ENCODE measurements at places on chromosomes 3 and 15.

DNA sequence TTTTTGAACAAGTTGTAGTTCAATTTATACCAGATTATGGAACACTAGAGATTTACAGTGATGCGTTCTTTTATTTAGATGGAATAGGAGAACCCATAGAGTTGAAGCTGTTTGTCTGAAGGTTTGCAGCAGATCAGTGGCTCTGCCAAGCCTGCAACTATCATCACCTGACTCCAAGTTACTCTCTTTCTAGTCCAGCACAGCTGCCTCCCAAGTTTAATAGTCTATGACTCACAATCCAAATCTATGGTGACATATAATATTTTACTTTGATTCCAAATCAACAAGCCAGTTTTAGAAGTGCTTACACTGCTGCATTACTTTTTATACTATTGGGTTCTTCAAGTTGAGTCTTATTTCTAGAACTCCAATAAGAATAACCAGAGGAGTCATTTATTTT is 400.4 kb downstream of the LPP start:
- DNase-seq: no peak

DNA sequence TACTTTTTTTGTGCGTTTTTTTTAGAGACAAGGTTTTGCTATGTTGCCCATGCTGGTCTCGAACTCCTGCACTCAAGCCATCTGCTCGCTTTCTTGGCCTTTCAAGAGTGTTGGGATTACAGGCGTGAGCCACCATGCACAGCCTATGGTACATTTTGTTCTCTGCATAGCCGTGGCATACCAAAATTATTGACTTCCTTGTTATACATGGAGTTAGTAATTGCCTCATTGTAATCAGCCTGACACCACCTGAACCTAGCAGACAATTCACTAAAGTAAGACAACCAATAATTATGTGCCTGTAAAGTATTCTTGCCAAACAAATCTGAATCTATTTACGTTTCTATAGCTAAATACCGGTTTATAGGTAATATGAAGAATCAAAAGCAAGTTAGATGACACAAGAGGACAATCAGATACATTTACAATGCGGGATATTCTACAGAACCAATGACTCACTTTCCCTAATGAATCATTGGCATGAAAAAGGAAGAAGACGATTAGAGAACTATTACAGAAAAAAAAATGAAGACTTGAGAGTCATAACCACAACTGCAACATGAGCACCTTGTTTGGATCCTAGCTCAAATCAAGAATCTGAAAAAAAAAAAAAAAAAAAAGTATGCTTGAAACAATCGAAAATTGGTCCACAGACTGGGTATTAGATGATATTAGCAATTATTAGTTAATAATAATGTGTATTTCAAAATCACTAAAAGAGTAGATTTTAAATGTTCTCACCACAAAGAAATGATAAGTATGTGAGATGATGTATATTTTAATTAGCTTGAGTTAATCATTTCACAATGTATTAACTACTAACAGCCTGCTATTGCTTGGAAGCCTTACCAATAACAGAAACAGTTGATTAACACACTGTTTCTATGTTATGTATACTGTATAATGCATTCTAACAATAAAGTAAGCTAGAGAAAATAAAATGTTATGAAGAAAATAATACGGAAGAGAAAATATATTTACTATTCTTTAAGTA is 7.1 kb downstream of the GUCA1C start:
- DNase-seq: no peak

DNA sequence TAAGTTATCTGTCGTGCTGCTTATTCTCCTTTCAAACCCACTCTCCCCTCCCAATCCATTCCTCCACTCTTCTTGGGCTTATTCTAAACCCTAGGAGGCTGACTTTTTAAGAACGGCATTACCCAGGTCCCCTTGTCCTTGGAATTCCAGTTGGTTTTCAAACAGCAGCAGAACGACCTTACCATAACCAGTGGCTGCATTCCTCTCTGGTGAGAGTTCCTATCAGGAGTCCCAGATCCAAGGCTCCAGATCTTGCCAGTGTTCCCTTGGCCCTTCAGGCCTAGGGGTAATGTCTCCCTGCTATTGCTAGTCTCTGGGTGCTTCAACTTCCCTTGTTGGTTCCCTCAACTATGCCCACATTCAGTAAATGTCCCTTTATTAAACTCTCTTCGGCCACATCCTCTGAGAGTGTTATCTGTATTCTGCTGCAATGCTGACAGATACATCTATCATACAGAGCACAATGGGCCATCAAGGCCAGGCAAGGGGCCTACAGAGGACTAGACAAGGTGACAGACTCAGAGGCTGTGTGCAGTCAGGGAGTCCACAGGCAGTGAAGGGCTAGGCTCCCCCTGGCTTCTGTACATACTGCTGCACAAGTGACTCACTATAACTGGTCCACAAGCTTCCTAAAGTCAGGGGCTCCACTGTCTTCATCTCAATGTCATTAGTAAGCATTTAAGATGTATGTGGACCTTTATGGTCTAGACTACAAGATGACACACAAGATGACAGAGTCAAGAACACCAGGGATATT is 10.1 kb downstream of the LYSMD2 start:
- DNase-seq: no peak

DNA sequence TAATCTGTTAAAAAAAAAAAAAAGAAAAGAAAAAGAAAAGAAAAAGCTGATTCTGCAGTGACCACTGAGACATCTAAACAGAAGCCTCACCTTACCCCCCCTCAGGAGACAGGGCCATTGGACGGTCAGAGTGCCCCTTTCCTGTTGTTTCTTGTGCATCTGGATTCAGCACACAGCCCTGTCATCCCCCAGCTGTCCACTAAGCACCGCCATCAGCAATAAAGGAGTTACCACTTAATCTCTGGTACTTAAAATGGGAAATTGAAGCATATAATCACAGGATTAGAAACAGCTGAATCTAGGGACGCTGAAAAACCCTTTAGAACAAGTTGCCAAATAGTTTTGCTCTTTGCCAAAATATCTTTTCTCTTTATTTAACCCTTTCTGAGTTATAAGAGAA is 62.5 kb downstream of the TRIM69 start:
- DNase-seq: no peak

GRCh38 chr15:69593981-69594966 is 141.7 kb downstream of the RPLP1 start:
- DNase-seq: peak; percentile 79

DNA sequence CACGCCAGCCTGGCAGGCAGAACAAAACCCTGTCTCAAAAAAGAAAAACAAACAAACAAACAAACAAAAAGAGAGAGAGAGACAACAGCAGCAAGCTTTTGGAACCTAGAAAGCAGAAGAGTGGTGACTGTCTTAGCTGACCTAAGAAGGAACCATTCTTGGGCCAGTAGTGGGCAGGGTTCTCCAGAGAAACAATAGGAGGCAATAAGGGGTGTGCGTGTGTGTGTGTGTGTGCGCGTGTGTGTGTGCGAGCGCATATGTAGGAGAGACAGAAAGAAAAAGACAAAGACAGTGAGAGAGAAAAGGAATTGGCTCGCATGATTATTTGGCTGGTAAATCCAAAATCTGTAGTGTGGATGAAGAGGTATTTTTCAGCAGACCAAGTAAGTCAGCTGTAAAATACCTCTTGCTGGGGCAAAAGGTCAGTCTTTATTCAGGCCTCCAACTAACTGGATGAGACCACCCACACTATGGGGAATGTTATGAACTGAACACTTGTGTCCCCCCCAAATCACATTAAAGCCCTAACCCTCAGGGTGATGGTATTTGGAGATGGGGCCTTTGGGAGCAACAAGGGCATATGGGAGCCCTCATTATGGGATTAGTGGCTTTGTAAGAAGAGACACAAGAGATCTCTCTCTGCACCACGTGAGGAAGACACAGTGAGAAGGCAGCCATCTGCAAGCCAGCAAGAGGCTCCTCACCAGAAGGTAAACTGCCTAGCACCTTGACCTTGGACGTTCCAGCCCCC is 15.1 kb upstream of the BLM start:
- no peak for DNase-seq

- DNase-seq: no peak
These were observed 34.9 kb upstream of the GPR160 start for GRCh38 chr3:170002879-170003278.
